ENCODE measurements at places on chromosomes 1 and 21. TPM values are rescaled to one million over a fixed set of nuclear protein-coding genes. Genes with fewer than 3 reads are reported as not detected.

CFAP45 gene
- 0.13 TPM for total RNA-seq

BCAR3 gene
- 42.3 TPM for total RNA-seq

LCE3D gene
- not detected for total RNA-seq

RHBDL2 gene
- 0.63 TPM for total RNA-seq

SPRR5 gene
- total RNA-seq, result not detected

GSTM4 gene
- 3.8 TPM for total RNA-seq

SPATA45 gene
- not detected for total RNA-seq

CFHR1 gene
- not detected for total RNA-seq

JAM2 gene
- 3.9 TPM for total RNA-seq

MNDA gene
- not detected for total RNA-seq

FHAD1 gene
- total RNA-seq, result 0.19 TPM

MCOLN3 gene
- total RNA-seq, result not detected

CSTB gene
- total RNA-seq, result 15.3 TPM

SAMSN1 gene
- 0.25 TPM for total RNA-seq

CCDC181 gene
- total RNA-seq, result not detected

CCDC17 gene
- 0.97 TPM for total RNA-seq

FAAH gene
- total RNA-seq, result 1.2 TPM

DTL gene
- 10.0 TPM for total RNA-seq

FLG gene
- not detected for total RNA-seq

NUAK2 gene
- total RNA-seq, result 2.9 TPM
